Motor neuron (in vitro differentiated cells): ENCODE measurements at places on chromosomes 7 and 10. TPM values are rescaled to one million over a fixed set of nuclear protein-coding genes. Genes with fewer than 3 reads are reported as not detected.

Gene CYP3A4
- total RNA-seq, result 0.22 TPM in 1 of 2 replicates, not detected in the other

Gene DEPP1
- total RNA-seq, result 14.2 and 15.7 TPM in 2 replicates

Gene LIPK
- not detected in 2 replicates for total RNA-seq

Gene CYP2C8
- total RNA-seq, result not detected in 2 replicates

Gene C10orf67
- 0.18 and 0.26 TPM in 2 replicates for total RNA-seq

Gene CHRM2
- total RNA-seq, result 4.2 and 7.1 TPM in 2 replicates

DNA sequence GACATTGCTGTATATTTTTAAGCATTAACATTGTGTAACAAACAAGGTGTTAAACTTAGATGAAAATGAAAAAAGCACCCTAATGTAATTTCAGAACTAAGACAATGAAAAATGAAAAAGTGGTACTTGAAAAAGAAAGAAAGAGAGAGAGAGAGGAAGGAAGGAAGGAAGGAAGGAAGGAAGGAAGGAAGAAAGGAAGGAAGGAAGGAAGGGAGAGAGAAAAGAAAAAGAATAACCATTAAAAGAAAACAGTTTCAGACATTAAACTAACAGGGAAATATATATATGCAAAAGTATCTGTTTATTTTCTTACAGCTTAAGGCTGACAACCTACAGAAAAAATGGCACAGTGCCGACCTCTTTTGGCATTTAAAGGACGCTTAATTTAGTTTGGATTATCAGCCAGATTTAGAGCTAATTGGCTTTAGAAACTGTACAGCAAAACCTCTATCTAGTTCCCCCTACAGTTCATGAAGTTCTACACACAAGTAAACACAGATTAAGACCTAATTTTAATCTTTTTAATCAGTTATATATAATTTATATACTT lies 13.8 kb downstream of the MTERF1 start:
- ATAC-seq, result no peak

- peak; percentile 100 for ATAC-seq
Observed at GRCh38 chr7:88344956-88345832, 38.5 kb upstream of the STEAP4 start.

DNA sequence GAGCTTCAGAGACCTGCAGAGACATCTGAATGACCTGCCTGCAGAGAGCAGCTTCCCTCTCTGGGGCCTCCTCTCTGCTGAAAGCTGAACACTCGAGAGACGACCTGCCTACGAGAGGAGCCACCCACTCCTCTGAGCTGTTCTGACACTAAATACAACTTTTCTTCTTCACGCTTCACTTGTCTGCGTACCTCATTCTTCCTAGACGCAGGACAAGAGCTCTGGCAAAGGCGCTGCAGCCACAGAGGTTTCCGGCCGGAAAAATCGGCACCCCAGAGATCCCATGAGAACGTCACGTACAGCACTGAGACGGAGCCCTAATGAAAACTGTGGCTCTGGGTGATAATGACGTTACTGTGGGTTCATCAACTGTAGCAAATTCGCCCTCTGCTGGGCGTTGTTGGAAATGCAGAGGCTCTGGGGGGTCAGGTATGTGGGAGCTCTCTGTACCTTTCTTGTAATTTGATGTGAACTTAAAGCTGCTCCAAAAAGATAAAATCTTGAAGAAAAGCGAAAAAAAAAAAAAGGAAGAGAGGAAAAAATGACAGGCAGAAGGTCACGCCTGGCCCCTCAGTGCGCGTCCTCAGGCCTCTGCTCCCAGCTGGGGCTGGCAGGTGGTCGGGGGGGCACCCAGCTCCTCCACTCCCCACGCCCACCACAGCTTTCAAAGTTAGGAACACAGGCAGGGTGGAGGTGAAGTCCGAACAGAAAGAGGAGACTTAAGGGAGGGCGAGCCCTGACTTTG lies 120.7 kb downstream of the DYNC2I1 start:
- ATAC-seq, result peak; percentile 88

DNA sequence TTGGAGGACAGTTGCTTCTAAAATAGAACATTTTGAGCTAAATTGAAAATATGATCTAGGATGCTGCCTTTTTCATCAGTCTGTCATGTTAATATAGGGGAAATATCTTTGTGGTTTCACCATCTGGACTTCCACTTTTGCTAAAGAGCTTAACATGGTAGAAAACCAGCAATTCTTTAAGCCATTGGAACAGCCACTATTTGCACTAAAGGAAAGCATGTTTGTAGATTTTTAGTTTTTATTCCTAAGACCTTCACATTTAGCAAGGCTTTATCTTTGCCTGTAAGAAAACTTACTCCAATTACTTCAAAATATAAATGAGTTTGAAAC lies 291.0 kb downstream of the RNLS start:
- no peak for ATAC-seq

DNA sequence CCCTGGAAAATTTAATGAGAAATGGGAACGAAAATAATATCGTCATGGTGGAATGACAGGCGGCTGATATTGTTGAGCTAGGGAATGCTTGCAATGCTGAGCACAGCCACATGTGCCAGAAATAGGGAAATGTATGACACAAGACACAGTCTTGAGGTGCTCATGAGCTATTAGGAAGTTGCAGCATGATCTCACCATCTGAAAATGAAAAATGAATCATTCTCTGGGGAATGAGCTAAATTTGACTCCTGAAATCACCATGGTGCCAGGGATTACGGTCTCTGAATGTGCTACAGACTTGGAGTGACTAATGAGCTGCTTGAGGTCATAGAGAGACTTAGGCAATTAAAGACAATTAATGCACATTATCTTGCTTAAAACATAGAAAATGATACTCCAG lies 845.0 kb downstream of the CNTNAP2 start:
- no peak for ATAC-seq

DNA sequence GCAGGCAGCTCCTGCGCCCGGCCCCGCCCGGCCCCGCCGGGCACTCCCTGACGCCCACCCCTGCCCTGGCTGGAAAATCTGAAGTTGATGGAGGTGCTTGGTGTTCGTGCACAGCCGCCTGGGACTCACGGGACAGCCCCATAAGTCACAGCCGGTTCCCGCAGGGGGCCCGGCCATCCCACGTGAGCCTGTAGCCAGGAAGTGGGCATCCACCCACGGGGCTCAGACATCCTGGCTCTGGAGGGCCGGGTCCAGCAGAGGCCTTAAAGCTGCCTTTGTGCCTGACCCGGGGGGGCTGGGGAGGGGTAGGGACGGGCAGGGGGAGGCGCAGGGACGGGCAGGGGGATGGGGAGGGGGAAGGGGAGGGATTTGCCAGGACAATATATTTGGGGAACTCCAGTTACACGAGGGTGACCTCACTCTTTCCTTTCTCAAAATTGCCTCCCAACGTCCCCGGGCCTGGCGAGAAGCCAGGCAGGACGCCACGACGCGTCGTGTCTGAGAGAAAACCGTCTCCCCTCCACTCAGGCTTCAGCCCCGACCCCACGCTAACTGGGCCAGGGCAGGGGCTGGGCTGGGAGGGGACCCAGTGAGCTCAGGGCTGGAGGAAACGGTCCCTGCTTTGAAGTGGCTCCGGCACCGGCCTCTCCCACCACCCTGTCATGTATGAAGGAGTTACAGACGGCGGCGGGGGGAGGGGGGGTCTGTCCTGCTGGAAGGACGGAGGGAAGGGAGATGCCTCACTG lies 82.1 kb upstream of the PDGFA start:
- ATAC-seq, result no peak

DNA sequence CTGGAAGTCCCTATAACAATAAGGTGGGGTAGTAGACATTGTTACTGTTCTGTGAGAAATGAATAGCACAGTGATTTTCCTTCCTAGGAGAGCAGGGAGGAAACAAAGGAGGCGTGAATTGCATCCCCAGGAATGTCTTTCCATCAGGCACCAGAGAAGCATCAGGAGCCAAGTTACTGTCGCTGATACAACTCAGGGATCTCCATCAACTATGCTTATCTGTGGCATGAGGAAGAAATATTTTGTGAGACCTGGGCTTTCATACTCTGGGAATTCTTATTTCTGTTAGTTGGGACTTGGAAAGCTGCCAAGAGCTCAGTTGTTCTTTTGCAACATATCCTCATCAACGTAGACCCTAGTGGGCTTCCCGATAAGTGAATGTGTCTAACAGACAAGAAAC lies 622.3 kb downstream of the SUGCT start:
- ATAC-seq, result no peak
